HepG2 (cell line): ENCODE measurements at places on chromosomes 11 and 22. TPM values are rescaled to one million over a fixed set of nuclear protein-coding genes. Genes with fewer than 3 reads are reported as not detected.

Gene TREH
- 0.46 and 0.86 TPM in 2 replicates for total RNA-seq

Gene PRG3
- total RNA-seq = not detected in 2 replicates

Gene FBLN1
- 21.6 and 37.3 TPM in 2 replicates for total RNA-seq

Gene CNIH2
- 0.18 and 0.60 TPM in 2 replicates for total RNA-seq

Gene USH1C
- total RNA-seq = not detected in 2 replicates

Gene NUDT8
- 18.0 and 25.8 TPM in 2 replicates for total RNA-seq

Gene DDI1
- total RNA-seq = not detected in 2 replicates

Gene BIRC3
- 4.2 and 7.5 TPM in 2 replicates for total RNA-seq

Gene MAP6
- 0.04 TPM in 1 of 2 replicates, not detected in the other for total RNA-seq

Gene OR8H1
- total RNA-seq = not detected in 2 replicates

Gene OR51B2
- total RNA-seq = not detected in 2 replicates

Gene OR8D4
- not detected in 2 replicates for total RNA-seq

Gene FREY1
- 0.73 TPM in 1 of 2 replicates, not detected in the other for total RNA-seq

Gene INPP5J
- total RNA-seq = 0.15 and 0.24 TPM in 2 replicates

Gene CNGA4
- total RNA-seq = not detected in 2 replicates

Gene MUC5B
- not detected in 2 replicates for total RNA-seq

Gene CCDC116
- total RNA-seq = 0.33 TPM in 1 of 2 replicates, not detected in the other

GRCh38 chr11:33172996-33173395 lies 11.7 kb upstream of the CSTF3 start:
- DNase-seq = peak; percentile 32

- peak; percentile 47 for DNase-seq
These were observed 155.2 kb downstream of the MAML2 start for GRCh38 chr11:96187822-96188221.

- no peak for DNase-seq
These were observed 5.0 kb upstream of the RFPL3 start for GRCh38 chr22:32352681-32353080.

DNA sequence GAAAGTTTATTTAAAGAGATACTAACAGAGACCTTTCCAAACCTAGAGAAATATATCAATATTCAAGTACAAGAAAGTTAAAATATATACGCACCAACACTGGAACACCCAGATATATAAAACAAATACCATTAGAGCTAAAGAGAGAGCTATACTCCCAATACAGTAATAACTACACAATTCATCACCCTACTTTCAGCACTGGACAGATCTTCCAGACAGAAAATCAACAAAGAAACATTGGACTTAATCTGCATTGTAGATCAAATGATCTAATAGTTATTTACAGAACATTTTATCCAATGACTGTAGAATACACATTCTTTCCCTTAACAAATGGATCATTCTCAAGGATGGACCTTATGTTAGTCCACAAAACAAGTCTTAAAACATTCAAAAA lies 311.9 kb downstream of the METTL15 start:
- DNase-seq = no peak

DNA sequence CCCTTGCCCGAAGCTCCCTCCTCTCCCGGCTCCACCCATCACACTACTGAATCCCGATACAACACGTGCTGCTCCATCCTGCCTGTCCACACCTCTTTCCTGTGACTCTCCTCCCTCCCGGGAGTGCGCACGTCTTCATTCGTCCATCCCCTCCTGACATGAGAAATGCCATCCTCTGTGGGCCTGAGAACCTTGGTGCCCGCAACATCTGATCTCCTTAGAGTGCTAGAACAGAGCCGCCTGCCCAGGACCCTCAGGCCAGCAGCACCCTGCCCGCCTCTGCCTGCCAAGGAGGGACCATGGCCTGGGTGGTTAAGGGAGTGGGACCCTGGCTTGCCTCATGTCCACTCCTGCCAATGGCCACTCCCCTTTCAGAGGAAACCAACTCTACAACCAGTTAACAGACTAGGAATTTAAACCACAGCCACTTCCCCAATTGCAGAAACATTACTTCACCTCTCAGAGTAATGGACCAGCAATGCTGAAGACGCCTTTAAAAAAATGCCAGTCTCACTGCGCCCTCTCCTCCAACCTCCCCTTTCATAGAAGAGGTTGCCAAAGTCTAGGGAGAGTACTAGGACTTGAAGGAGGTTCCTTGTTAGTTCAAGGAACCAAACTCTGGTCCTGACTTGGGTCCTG lies 466.3 kb downstream of the OPCML start:
- DNase-seq = no peak

GRCh38 chr11:105241136-105241535 lies 101.6 kb upstream of the CARD18 start:
- DNase-seq = no peak

DNA sequence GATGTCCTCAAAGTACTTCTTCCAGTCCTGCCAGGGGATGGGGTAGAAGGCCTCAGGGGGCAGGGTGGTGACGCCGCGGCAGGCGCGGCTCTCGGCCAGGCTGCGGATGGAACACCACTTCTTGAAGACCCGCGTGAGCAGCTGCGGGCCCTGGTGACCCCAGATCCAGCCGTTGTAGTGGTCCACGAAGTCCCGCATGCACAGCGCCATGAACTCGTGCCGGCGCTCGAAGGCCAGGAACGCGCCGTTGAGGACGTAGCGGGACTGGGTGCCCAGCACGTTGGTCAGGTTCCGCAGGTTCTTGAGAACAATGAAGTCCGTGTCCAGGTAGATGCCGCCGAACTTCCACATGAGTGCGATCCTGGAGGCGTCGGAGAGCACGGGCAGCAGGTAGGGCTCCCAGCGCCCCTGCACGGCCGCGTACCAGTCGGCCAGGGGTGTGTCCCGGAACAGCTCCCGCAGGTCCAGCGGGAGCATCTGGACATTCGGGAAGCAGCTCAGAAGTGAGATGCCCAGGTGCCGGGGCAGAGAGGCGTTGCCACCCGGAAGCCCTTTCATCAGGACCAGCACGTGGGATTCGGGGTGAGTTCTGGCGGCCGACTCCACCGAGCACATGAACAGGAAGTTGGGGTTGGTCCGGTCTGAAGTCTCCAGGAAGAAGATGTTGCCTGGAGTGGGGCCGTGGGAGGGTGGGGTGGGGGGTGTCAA lies 27.5 kb downstream of the A4GALT start:
- no peak for DNase-seq

GRCh38 chr11:13109616-13110015 lies 100.5 kb downstream of the RASSF10 start:
- DNase-seq = no peak

DNA sequence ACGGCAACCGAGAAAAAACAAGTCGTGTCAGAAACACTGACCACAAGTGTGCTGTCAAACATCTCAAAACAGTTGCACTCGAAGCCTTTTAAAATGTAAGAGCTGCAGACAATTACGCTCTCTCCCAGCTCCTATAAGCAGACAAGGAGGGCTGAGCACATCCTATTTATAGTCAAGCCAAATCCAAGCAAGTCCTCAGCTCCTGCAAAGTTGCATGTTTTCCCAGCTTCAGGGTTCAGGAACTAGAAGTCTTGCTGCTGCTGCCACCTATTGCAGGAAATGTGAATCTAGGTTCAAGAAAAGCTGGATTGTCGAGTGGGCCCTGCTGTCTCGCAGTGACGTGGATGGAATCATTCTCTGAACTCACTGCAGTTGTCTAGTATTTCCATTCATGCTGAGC lies 15.5 kb downstream of the EFCAB6 start:
- no peak for DNase-seq
